Stimulated activated CD8-positive, alpha-beta memory T cell treated with anti-CD3 and anti-CD28 coated beads, Interleukin-7, amount 100 ng/mL, for 1 hour (primary cell): ENCODE measurements at places on chromosomes 11 and 22.

DNA sequence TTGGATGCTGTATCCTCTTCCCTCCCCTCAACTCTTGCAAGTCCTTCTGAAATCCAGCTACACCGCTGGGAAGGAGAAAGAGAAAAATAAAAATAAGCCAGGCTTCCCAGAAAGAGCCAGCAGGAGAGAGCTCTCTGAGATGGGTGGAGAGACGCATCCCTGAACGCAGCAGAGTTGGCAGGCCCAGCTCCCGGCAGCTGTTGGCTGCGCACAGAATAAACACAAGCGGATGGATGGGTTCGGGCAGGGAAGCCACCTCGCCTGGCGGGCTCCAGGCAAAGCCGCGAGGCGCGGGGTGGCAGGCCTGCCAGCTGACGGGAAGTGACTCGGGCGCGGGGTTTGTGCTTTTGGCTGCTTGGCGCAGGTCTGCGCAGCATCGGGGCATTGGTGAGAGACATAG lies 537.7 kb downstream of the MIAT start:
- DNase-seq: no peak

GRCh38 chr22:28670756-28671155 lies 8.9 kb downstream of the TTC28 start:
- DNase-seq: no peak

DNA sequence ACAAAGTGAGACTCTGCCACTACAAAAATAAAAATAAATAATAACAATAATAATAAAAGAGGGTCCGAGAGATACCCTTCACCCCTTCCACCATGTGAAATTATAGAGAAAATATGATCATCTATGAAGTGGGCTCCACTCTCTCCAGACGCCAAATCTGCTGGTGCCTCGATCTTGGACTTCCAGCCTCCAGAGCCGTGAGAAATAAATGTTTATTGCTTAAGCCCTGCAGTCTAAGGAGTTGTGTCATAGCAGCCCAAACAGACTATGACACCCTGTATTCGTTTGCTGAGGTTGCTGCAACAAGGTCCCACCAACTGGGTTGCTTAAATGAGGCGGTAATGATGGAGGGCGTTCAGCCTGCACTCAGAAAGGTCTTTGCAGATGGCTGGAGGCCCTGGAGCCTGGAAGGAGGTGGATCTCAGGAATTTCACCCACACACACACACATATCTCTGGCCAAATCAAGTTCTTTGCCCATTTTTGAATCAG lies 7.6 kb upstream of the SEPTIN5 start:
- DNase-seq: no peak

DNA sequence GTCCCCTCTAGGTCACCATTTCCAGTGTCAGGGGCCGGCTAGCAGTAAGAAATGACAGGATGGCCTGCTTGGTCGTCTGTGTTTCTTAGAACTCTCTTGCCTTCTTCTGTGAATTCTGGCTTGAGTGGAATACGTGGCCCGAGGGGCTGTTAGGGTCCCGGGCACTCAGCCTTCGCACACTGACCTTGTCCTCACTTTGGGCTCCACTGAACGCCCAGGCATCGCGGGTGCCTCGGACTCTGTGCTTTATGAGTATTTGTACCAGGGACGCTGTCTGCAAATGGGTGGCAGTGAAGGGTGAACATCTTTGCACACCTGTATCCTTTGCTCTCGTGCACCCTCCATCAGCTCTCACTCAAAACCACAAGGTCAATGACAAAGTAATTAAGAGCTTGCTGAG lies 123.4 kb upstream of the ANO1 start:
- no peak for DNase-seq

- DNase-seq: no peak
These were observed 6.9 kb upstream of the LRRC32 start for GRCh38 chr11:76677458-76677765.

DNA sequence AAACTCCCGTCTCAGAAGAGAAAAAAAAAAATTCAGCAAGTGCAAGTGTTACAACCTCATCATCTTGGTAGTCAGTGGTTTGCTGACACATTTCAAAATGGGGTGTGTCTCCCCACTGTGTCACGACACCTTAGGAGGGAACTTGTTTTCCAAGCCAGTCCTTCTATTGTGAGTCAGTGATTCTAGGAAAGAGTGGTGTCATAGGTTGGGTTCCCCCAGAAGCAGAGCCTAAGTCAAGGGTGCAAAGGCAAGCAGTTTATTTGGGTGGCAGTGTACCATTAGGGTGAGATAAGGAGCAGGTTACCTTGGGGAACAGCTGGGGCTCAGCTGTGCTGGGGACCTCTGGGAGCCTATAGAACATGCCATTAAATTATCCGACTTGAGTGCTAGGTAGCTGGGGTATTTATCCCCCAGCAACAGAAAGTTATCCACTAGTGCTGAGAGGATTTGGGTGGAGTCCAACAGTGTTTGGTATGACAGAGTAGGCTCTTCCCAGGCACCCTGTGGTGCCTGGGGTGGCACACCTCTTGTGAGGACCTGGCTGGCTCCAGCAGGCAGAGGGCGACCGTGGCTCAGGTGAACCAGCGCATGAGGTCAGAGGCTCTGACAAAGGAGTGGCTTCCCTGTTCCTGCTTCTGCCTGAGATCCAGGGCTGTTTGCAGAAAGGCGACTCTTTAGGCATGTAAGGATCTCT lies 41.7 kb downstream of the KIAA1671 start:
- DNase-seq: no peak

DNA sequence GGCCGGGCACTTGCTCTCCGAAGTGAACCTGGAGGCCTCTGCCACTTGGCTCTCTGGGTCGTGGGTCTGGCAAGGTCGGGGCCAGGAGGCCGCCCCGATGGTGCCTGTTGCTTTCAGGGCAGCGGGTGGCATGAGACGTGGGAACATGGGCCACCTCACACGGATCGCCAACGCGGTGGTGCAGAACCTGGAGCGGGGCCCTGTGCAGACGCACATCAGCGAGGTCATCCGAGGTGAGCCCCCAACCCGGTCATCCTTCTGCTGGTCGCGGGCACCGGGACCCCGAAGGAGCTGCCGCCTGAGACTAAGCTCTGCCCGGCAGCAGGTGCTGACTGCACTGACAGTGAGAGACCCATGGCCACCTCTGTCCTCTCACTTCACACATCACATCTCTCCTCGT lies 40.0 kb downstream of the SBF1 start:
- no peak for DNase-seq
